Activated T-helper 17 cell treated with anti-CD3 and anti-CD28 coated beads, Interleukin-2, amount 50 U/mL, for 72 hours (primary cell): ENCODE measurements at places on chromosomes 7 and 10. TPM values are rescaled to one million over a fixed set of nuclear protein-coding genes. Genes with fewer than 3 reads are reported as not detected.

- no peak for ATAC-seq
Observed at GRCh38 chr10:71815515-71816130, 35.4 kb downstream of the PSAP start.

GRCh38 chr10:55474258-55474657 is 673.2 kb upstream of the PCDH15 start:
- ATAC-seq: no peak

- no peak for ATAC-seq
Observed at GRCh38 chr7:149330914-149331567, 69.0 kb downstream of the ZNF783 start.

IFIT2 gene
- 2.0 TPM for total RNA-seq

ANKRD7 gene
- 0.45 TPM for total RNA-seq

ZNF783 gene
- 12.7 TPM for total RNA-seq
